HTR-8/SVneo (cell line): ENCODE measurements at places on chromosomes 12 and 14.
A peak's percentile ranks its signal among the peaks of the same experiment; 100 is the strongest.

DNA sequence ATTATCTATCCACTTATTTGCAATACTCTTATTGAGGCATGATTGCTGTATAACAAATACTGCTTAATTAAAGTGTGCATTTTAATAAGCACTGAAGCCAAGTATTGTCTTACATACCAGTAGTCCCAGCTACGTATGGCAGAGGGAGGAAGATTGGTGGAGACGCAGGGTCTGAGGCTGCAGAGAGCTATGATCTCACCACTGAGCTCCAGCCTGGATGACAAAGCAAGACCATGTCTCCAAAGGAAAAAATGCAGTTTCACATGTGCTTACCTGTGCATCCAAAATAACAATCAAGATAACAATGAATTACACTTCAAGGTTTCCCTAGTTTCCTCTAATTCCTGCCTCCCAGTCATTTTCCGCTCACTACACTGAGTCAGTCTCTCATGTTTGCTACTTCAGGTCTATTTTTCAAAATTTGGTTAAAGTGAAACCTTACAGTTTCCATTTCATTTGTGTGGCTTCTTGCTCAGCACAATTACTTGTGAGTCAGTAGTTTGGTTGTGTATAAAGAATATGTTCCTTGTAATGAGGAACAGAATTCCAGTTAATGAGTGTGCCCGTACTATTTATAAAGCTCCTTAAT, 1250.1 kb downstream of the TMEM121 start:
- DNase-seq, result no peak

GRCh38 chr14:69010648-69011047, 31.5 kb upstream of the ACTN1 start:
- DNase-seq, result no peak

- no peak for DNase-seq
These were observed 7.0 kb upstream of the MARK3 start for GRCh38 chr14:103378038-103378854.

GRCh38 chr14:55019968-55020554, 6.8 kb downstream of the WDHD1 start:
- DNase-seq, result no peak

GRCh38 chr14:88562831-88563686, at the start of gene ZC3H14:
TSS of gene ZC3H14 (plus strand) at chr14:88563037. CDS start at chr14:88563134, 97 bp downstream.
- peak; percentile 92 for DNase-seq

DNA sequence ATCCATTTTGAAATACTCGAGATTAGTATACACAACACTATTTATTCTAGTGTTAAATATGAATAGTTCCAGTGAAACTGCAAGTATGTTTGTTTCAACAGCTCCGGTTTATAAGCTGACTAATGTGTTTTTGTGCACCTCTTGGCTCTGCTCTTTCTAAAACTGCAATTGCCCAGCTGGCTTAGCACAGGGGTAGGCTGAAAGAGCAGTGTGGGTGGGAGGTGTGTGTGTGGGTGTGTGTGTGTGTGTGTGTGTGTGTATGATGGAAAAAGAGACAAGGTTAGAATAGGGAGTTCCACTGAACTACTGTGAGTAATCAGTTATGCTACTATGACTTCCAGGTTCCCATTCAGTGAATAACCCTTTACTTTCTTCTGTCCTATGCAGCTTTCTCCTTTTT, 37.8 kb upstream of the DDHD1 start:
- DNase-seq, result no peak

DNA sequence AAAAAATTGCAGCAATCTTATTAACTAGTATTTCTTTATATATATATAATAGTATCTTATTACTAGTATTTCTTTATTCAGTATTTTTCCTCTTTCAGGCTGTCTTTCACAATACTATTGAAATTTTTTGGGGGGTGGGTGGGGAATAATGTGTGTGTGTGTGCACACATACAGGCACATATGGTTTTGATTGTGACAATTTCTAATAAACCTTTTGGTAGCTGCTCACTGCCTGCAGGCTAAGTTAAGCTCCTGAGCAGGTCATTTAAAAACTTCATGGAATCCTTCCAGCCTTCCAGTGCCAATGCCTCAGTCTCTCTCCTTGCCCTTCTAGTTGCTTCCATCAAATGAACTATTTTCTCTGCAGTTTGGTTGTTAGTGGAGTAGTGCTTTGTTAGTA, 490.1 kb downstream of the PCNX1 start:
- no peak for DNase-seq

GRCh38 chr12:34345801-34346200, 323.5 kb downstream of the ALG10 start:
- DNase-seq, result no peak

DNA sequence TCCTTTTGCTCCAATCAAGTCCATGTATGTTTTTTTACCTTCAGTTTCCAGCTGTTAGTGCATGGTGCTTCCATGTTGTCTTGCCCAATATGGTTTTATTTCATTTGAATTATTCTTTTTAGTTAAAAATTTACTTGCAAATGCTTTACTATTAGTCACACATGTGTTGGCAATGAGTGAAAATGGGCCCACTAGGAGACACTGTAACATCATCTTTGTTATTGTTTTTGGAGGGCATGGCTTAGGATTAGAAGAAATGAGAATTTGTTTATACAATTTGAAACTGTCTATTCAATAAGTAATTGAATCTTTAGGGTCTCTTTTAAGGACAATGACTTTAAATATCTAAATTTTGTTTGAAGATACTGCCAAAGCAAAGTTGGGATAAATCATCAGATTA, 133.7 kb downstream of the BRMS1L start:
- no peak for DNase-seq

- no peak for DNase-seq
These were observed 1.7 kb downstream of the CYP27B1 start for GRCh38 chr12:57765003-57765697.

GRCh38 chr12:132280406-132280805, 49.0 kb downstream of the GALNT9 start:
- no peak for DNase-seq

DNA sequence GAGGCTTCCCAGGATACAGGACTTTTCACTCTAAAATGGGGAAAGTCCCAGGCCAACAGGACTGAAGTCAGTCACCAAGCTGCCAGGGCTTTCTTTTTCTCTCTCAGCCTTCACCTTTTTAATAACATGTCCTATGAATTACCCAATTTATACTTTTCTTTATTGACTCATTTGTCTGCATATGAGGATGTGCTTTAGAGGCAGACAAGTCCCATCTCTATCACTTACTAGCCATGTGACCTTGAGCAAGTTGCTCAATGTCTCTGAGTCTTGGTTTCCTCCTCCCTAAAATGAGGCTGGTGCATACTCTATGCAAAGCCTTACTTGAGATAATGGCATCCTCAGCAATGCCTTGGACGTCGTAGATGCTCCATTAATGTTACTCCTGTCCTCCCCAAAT, 98.1 kb upstream of the TMPO start:
- DNase-seq, result no peak

DNA sequence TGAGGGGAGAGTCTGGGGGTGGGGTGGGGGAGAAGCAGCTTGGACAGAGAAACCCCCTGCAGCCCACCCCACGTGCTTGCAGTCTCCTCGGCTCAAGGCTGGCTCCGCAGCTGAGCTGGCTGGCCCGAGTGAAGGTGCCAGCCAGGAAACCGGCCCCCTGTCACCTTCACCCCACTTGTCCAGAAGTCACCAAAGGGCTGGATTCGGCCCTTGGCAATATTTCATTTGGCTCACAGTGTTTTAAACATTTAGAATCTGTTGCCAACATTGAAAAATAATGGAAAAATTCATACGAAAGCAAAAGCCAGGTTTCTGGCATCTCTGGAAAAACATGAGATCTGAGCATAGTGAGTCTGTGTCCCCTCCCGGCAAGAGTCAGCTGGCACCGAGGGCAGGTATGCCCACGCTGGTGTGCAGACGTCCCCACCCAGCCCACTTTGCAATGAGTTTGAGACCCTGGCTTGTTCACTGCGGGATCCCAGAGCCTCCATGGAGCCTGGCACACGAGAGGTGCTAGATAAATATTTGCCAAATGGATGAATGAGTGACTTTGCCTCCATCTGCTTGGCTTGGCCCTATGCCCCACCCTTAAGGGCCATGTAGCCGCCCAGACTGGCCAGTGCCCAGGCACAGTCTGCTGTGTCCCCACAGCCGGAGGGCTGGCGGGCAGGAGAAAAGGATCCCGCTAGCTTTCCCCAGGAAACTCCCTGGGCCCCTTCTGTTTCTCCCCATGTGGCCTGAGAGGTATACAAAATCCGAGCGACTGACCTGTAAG, 18.2 kb downstream of the MSI1 start:
- DNase-seq, result no peak

DNA sequence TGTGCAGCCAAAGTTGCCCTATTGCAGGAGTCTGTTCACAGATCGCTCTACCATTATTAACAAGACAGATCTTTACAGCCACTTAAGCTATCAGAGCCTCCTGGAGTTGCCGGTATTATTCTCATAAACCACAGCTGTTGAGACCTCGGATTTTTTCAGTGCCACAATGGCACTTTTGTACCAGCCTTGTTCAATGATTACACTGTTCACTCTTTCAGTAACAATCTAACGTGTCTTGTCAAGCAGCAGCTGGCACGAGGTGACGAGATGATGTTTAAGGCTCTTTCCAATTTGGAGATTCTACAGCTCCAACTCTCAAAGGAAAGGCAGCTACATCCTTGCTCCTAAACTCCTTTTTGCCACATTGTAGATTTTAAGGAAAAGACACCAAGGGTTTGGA, 30.7 kb downstream of the LRIG3 start:
- no peak for DNase-seq

- DNase-seq, result peak; percentile 20
These were observed 4.8 kb downstream of the MYH7 start for GRCh38 chr14:23430723-23431085.

- DNase-seq, result no peak
These were observed 141.2 kb downstream of the PPFIA2 start for GRCh38 chr12:81617915-81618314.

DNA sequence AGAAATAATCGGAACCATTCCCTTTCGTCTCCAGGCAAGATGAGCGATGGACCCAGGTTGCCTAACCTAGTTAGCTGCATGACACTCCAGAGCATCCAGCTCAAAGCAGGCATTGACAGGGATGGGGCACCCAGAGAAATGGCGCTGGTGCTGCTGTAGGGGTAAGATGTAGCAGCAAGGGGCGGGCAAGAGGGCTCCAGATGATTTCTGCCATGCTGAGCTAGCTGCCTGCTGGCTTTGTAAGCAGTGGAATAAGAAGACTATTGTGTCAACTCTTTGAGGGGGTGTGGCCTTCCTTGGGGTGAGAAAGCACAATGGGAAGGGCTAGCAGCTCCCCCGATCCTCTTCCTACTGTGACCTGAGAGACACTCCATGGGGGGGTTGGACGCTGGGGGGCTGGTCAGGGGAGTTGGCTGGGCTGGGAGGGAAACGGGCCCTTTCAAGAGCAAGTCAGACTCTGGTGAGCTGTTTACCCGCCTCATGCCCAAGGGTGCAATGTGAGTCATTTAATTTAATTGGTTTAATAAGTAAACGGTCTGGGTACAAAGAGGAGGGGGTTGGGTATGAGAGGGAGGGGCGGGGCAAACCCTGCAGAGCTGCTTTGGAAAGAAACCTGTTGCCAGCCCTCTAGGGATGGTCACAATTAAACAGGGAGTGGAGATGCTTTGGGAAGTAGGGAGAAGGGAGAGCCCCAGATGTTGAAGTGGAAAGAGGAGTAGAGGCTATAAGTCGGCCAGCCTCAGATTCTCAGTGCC, 50.5 kb downstream of the B4GALNT3 start:
- no peak for DNase-seq
